ENCODE measurements at places on chromosomes 2 and 18.

DNA sequence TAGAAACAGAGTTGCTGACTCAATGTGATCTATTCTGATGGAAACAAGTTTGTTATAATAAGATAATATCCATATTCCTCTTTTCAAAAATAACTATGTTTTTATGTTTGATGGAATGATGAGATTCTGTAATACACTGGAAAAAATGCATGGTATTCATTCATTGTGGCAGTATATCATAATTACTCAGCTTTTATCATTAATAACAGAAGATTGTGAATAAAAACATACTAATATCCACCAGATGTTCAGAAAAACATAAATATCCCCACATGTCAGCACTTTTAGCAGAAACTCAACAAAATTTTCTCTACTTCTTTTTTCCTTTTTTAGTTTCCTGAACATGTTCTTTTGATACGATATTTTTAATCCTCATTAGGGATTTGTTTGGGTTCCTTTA is 130.9 kb upstream of the CAVIN2 start:
- no peak for DNase-seq

DNA sequence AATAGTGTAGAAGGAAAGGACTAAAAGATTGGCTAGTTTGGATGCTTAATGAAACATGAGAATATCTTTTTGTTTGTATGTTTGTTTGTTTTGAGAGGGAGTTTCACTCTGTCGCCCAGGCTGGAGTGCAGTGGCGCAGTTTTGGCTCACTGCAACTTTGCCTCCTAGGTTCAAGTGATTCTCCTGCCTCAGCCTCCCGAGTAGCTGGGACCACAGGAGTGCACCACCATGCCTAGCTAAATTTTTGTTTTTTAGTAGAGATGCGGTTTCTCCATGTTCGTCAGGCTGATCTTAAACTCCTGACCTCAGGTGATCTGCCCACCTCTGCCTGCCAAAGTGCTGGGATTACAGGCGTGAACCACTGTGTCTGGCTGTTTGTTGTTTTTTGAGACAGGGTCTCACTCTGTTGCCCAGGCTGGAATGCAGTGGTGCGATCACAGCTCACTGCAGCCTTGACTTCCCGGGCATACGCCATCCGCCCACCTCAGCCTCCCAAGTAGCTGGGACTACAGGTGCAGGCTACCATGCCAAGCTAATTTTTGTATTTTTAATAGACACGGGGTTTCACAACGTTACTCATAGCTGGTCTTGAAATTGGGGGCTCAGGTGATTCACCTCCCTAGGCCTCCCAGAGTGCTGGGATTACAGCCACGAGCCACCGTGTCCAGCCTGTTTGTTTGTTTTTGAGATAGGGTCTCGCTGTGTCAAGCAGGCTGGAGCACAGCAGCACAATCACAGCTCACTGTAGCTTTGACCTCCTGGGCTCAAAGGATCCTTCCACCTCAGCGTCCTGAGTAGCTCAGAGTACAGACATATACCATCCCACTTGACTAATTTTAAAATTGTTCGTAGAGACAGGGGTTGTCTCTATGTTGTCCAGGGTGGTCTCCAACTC is 209.2 kb downstream of the MYCN start:
- DNase-seq: no peak

- DNase-seq: no peak
These were observed 58.0 kb downstream of the PLCL1 start for GRCh38 chr2:197862246-197862955.

GRCh38 chr2:134232868-134233727 is 20.8 kb upstream of the MGAT5 start:
- no peak for DNase-seq

DNA sequence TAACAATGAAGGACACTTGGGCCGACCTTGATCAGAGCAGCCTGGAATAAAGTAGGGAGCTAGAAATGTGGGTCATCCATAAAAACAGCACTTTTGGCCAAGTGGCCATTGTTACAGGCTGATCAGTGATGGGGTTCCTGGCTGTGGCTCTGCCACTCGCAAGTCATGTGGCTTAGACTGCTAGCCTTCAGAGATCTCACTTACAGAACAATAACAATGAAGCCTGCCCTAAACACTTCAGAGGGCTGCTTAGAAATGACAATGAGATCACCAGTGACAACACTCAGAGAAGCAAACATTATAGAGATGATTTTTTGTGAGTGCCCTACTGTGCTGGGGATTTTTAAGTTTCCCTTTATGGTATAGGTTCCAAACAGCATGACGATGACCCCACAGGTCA is 107.9 kb upstream of the LMAN1 start:
- DNase-seq: no peak

GRCh38 chr2:234051374-234052070 is 1.0 kb downstream of the SPP2 start:
- DNase-seq: no peak

- no peak for DNase-seq
These were observed 17.3 kb downstream of the BMP10 start for GRCh38 chr2:68853915-68854314.

DNA sequence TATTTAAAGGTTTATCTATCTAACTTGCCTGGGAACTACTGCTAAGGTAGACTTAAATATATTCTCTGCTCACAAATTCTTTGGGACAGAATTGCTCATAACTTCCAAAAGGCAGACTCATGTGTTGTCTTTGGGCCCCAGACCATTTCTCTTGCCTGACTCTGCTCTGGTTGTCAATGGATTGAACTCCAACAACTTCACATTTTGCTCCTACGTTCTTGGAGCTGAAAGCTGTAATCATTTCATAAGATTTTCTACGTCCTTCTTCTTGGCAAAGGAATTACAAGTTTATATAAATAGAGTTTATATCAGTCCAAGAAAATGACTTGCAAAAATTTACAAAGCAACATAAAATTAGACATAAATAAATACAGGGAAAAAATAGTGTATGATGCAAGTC is 32.9 kb upstream of the PPM1B start:
- DNase-seq: no peak

DNA sequence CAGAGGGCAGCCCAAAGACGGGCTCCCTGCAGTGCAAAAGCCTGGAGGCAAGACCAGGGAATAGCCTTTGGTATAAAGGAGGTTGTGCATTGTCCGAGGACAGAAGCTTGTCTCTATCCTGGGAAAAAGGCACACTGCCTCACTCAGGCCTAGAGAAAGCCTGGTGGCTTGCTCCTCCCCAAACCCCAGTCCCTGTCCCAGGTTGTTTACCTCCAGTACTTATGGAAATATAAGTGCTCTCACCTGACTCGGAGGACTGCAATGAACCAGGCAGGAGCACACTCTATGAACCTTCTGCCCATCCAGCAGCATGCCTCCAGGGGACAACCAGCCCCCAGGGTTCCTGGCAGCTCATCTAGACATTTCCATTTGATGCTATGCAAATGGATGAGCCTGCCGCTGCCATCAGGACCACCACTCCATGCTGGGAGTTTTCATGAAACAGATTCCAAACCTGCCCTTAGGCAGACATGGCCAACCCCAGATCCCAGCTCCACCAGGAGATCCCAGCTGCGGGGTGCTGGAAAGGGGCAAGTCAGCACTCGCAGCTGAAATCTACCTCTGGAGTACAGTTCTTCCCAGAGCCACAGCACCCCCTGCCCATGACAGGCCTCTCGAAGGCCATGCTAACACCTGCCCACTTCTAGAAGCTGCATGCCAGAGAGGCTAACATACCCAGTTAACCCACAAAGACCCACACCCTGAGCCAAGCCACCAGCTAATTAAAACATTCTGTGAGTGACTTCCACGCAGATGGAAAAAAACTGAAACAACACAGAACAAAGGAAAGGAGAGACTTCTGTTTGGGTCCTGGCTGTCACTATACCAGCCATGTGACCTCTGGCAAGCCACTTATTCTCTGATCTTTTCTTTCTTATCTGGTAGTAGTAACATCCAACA is 101.7 kb downstream of the TTC32 start:
- DNase-seq: no peak

- peak; percentile 10 for DNase-seq
These were observed 378.3 kb downstream of the MTX2 start for GRCh38 chr2:176647325-176648165.

GRCh38 chr18:11309172-11309571 is 159.8 kb upstream of the PIEZO2 start:
- DNase-seq: no peak

- DNase-seq: no peak
These were observed 29.3 kb downstream of the SERPINE2 start for GRCh38 chr2:224009605-224010315.

DNA sequence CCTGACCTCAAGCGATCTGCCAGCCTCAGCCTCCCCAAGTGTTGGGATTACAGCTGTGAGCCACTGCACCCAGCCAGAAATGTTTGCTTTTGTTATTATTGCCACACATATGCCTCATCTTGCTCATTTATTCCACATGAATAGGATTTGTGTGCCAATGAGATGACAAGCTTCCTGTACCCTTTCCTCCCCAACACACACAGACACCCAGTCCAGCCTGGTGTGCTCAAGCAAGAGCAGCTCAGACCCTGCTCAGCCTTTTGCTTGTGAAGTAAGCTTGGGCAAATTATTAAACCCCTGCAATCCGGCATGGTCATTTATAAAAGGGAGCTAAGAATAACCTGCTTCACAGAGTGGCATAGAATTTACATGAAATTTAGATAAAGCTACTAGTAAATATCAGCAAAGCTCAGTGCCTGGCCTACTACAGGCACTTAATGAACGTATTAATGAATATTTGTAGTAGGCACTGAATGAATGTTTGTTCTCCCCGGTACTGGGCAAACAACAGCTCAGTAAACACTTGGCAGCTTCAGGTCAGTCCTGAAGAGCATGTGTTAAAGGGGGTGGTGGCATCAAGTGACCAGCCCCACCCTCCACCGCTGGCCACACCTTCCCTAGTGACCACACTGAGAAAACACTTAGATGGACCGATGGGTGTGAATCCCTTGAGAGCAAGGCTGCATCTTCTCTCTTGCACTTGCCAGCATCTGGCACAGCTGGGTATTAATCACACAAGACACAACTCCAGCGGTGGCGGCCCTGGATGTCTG is 280.2 kb downstream of the SRBD1 start:
- peak; percentile 50 for DNase-seq

DNA sequence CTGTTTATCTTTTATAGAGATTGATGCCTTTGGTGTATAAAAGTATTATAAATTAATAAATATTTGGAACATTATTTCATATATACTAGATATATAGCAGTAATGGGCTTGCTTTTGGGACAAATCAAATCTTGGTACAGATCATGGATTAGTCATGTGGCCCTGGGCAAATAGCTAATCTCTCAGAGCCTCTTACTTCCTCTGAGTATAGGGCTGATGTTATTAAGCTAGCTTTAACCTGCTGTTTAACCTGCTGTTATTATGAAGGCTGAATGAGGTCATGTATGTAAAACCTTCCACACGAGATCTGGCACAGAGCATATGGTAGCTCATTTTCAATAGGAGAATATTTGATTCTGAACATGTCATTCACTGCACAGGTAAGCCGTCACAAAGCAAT is 5.7 kb downstream of the ITGB6 start:
- no peak for DNase-seq

- DNase-seq: no peak
These were observed 136.4 kb downstream of the LRRC30 start for GRCh38 chr18:7367336-7367735.

DNA sequence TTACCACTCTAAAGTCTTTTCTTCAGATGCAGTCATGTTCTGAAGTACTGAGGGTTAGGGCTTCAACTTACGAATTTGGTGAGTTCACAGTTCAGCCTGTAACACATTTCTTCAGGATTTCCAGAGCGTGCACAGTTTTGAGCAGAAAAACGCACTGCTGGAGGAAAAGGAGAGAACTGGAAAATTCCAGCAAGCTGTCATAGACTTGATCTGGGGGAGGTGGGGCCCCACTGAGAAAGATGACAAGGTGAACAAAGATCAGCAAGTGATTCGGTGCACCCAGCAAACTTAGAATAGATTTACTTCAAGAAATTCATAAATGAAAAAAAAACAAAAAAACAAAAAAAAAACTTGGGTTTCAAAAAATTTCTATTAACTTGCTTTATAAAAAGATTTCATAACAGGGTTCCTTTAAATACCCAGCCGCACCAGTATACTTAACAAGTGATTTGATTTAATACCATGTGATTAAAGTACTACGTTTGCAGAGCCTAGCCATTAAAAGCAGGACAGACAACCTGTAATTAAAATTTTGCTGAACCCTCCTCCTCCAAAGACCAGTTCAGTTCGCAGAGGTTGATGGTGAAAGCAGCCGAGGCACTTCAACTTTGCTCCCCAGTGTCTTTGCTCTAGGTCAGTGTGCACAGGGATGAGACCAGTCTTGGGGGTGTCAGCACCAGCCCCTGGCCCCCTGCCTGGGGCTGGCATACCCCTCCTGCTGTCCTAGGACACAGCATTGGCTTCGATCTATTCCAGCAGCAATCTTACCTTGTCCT is 30.5 kb downstream of the CTIF start:
- no peak for DNase-seq

DNA sequence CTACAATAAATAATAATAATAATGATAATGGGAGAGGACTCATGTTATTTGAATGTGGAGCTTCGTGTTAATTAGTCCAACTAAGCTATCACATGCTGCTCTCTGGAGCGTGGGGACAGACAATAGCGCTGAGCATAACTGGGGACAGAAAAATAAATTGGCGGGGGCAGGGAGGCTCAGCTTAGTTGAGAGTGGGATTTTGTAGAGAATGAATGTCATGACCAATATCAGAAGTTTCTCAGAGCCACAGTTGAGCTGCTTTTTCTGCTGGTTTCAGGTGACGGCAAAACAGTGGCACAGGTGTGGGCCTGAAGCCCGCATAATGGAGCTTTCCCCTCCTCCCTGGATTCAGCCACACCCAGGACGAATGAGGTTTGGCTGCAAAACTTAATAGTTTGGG is 111.1 kb upstream of the CAB39 start:
- DNase-seq: no peak

- DNase-seq: no peak
These were observed 81.5 kb upstream of the ODC1 start for GRCh38 chr2:10529611-10530010.

DNA sequence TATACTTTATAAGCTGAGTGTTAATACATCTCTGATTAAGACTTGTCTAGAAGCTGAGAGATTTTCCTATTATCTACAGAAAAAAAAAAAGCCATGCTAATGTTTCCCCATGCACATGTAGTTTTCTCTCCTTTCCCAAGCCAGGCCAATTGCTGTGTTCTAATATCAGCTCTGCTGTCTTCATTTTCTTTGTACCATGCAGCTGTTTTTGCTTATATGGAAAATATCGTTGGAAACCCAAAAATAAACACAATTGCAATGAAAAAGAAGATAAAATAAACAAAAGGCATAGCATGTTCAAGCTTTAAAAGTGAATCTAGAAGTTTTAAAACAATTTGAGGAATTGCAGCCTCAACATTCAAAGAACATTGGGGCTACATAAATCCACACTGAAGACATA is 817.4 kb upstream of the ACVR2A start:
- DNase-seq: no peak

DNA sequence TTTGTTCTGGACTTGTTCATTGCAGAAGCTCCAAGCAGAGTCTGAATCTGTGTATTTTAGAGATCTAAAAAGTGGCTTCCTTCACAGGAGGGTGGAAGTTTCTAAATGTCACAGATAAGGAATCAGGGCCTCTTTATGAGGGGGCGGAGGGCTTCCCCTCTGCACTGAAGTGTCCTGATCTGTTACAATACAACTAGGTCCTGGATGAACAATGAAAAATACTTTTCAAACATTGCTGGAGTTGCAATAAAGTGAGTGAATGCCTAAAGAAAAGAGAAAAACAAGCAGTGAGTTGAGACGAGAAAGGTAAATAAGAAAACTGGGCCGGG is 179.3 kb upstream of the HDAC4 start:
- no peak for DNase-seq

Data from NCI-H2081 (cell line).